ENCODE measurements at places on chromosomes 2 and 18.

GRCh38 chr2:113112441-113112840 is 15.0 kb upstream of the IL1RN start:
- no peak for DNase-seq

- DNase-seq: no peak
Measured at GRCh38 chr2:120699292-120699691, 36.4 kb upstream of the GLI2 start.

DNA sequence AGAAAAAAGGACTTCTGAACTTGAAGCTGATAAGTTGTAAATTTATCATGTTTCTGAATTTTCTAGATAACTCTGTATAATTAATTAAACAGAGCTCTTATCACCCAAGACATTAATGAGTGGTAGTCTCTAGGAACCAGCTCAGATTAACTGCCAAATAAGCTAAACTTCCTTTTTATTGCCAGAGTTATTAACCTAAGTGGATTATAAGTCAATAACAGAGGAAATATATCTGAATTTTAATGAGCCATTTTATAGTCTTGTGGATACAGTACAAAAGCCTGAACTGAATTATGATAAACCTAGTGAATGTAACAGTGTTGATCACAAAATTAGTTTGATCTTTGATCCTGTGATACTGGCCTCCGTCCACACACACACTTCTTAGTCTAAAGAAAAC is 111.5 kb downstream of the COMMD1 start:
- DNase-seq: no peak

DNA sequence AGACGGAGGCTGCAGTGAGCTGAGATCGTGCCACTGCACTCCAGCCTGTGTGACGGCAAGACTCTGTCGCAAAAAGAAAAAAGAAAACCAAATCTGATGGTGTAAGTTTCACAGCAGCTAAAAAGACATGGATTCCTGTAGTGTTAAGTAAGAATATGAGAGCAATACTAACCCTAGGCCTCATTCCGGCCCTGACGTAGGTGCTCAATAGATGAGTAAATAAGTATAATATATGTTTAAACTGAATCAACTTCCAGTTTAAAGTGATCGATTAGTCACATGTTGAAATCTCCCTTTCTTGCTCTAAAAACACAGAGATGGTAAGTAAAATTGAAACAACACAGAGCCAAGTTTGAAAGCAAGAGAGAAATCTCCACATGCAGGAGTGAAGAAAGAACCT is 8.0 kb downstream of the ME2 start:
- DNase-seq: no peak

DNA sequence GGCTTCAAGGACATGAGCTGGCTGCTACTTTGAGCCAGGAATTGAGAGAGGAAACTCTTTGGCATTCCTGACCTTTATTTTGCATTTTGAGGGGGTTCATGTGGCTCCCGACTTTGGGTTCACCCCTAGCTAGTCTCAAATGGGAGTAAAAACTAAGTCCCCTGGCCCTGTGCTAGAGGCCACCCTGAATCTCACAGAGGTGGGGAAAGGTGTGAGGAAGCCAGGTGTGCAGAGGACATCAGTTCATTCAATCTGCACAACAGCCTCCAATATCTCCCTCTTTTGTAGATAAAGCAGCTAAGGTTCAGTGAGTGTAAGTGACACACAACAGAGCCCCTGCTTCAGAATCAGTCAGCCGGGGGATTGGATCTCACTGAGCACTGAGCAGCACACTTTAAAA is 325.7 kb downstream of the DCDC2C start:
- DNase-seq: no peak

GRCh38 chr2:235864302-235864701 is 303.9 kb downstream of the GBX2 start:
- DNase-seq: no peak

GRCh38 chr2:28224648-28225472 is 167.8 kb upstream of the FOSL2 start:
- DNase-seq: no peak

- no peak for DNase-seq
Measured at GRCh38 chr2:171346723-171347557, 86.8 kb downstream of the METTL8 start.

GRCh38 chr2:175463589-175464310 is 282.2 kb upstream of the ATP5MC3 start:
- no peak for DNase-seq

GRCh38 chr18:76713432-76713831 is 108.9 kb upstream of the ZNF236 start:
- no peak for DNase-seq

DNA sequence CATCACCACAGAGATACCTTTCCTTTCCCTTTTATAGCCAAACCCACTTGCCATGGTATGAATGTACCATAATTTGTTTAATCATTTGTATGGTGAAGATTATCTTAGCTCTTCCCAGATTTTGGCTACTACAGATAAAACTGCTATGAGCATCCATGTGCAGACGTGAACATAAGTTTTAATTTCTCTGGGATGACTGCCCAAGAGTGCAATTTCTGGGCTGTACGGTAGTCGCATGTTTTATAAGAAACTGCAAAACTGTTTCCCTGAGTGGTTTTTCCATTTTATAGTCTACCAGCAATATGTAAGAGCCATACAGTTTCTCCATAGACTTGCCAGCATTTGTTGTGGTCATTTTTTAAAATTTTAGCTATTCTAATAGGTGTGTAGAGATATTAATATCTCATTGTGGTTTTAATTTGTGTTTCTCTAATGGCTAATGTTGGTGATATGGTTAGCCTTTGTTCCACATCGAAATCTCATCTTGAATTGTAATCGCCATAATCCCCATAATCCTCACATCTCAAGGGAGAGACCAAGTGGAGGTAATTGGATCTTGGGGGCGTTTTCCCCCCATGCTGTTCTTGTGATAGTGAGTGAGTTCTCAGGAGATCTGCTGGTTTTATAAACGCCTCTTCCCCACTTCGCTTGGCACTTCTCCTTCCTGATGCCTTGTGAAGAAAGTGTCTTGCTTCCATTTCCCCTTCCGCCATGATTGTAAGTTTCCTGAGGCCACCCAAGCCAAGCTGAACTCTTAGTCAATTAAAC is 628.5 kb upstream of the KLHL29 start:
- no peak for DNase-seq

DNA sequence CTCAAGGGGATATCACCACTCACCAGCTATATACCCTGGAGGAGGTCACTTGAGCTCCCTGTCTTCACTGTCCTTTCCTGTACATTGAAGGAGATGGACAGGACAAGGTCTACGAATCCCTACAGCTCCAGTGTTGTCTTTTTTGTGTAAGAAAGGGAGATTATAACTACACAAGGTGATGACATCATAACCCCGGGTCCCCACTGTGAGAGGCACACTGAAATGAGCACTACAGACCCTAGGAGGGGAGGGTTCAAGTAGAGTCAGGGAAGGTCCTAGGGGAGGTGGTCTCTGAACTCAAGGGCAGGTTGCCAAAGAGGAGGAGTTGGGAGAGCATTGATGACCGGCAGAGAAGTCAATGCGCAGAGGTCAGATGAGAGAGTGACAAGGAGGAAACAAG is 108.3 kb upstream of the SLC14A2 start:
- no peak for DNase-seq

All from T-helper 9 cell (primary cell).